ENCODE measurements at places on chromosomes 6 and 20.

DNA sequence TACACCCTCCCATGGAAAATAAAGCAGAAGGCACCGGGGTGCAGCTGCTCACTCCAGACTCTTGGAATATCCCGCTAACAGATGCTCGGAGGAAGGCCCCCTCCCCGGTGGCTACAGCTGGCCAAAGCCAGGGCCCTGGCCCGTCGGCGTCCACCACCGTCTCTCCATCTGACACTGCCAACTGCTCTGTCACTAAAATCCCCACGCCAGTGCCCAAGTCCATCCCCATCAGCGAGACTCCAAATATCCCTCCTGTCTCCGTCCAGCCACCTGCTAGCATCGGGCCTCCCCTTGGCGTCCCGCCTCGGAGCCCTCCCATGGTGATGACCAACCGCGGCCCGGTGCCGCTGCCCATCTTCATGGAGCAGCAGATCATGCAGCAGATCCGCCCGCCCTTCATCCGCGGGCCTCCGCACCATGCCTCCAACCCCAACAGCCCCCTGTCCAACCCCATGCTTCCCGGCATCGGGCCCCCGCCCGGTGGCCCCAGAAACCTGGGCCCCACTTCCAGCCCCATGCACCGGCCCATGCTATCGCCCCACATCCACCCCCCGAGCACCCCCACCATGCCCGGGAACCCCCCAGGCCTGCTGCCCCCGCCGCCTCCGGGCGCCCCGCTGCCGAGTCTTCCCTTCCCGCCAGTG is 143.9 kb downstream of the SOBP start:
- DNase-seq: no peak

- DNase-seq: no peak
Measured at GRCh38 chr20:7980332-7981046, 39.1 kb downstream of the TMX4 start.

DNA sequence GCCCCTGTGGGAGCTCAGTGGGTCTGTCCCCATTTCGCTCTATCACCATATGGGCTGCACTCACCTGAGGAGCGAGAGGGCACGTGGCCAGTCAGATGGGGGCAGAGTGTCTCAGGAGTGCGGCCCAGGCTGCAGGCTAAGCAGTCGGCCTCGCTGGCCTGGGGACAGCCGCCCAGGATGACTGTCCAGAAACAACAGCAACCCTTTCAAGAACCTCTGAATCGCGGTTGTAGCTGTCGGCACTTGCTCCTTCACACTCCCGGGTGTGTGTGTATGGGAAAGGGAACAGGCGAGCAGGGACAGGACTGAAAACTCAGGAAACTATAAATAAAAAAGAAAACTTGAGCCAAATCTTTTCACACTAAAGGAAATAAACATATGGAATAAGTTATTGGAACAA is 63.1 kb downstream of the TFAP2A start:
- DNase-seq: no peak

DNA sequence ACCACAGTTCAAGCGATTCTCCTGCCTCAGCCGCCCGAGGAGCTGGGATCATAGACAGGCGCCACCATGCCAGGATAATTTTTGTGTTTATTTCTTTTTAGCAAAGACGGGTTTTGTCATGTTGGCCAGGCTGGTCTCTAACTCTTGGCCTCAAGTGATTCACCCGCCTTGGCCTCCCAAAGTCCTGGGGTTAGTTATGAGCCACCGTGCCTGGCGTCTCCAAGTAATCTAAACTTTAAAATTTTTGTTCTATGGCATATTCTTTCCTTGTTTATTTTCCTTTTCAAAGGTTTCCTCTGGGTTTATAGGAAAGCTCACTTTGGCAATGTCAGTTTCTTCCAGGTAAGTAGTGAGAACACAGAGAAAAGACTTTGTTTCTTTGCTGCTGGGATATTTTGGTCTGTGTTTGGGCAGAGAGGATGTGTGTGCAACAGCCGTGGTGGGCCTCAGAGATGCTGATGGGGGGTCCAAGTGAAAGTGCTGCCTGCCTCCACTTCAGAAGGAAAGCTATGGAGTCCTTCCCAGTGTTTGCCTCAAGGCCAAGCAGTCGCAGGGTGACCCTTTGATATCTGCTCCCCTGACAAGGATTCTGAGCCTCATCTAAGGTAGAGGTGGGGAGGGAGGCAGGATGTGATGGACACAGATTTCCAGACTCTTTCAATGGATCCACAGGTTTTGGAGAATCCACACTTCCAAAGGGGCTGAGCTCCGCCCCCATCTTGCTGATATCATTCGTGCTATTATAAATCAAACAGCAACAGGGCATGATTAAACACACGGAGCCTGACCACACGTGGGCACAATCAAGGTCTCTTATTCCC is 2.3 kb downstream of the LRP11 start:
- DNase-seq: no peak

DNA sequence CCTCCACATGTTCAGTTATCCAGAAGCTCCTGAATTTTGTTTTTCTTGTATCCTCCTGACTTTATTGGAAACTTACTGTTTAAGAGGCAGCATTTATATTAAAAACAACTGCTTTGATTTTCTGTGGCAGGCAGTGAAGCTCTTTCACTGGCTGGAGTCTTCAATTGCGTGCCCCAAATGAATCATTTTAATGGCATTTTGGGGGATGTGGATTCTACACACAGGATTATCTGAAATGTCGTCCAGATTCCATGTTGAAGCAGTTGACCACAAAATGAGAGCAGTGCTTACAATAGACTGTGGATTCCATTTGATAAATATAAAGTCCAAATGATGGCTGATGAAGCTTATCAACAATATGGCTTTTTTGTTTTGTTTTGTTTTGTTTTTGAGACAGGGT is 41.0 kb upstream of the HIVEP1 start:
- DNase-seq: no peak

- no peak for DNase-seq
Measured at GRCh38 chr6:40882323-40882997, 156.6 kb downstream of the UNC5CL start.

- DNase-seq: no peak
Measured at GRCh38 chr20:59046862-59047261, 4.3 kb upstream of the PRELID3B start.

DNA sequence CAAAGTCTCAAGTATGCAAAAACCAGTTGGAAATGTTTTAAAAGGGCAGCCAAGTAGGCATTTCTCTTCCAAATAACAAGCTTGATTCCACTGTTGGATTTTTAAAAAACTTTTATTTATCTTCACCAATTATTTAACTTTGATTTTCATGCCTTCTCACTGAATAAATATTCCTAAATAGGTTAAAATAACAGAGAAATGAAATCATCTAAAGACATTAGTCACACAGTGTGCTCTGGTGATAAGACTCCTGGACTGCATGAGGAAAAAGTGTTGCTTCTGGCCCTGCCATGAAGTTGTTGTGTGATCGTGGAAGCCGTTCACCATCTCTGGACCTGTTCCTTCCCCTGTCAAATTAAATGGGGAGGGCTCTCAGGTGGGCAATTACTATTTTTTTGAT is 33.8 kb upstream of the IGF2R start:
- no peak for DNase-seq

GRCh38 chr20:62665826-62666735 is 23.8 kb downstream of the SLCO4A1 start:
- DNase-seq: no peak

GRCh38 chr6:119395192-119395591 is 45.6 kb upstream of the MAN1A1 start:
- no peak for DNase-seq

- DNase-seq: no peak
Measured at GRCh38 chr6:47724300-47724699, 25.9 kb downstream of the ADGRF4 start.

DNA sequence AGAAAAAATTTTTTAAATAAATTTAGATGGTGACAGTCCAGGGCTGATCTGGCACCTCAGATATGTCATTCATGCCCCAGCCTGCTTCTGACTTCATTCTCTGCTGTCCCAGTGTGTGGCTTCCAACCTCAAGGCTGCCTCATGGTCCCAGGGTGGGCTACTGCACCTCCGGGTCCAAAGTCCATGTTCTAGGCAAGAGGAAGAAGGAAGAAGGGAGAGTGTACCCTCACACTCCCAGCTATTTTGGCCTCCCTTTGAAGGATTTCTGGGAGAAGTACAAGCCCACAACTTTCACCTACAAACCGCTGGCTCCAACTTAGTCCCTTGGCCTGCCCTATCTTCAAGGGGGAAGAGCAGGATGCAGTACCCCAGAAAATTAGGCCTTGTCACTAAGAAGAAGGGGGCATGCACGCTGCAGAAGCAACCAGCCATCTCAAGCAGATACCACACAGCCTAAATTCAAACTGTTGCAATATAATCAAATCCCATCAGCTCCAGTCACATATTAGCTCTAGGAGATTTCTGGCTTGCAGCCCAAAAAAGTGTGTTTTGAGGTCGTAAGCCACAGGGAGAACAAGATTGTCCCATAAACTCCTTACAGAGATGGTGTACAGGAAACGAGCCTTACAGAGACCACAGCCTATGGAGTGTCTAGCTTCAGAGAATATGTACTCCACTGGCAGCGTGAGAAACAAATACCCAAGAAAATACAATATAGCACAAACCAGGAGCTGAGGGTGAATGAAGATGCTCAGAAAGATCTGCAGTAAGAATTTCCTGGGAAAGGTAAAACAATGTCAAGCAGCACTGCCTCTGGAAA is 906 bp upstream of the BTN3A2 start:
- DNase-seq: no peak

- peak; percentile 2 for DNase-seq
Measured at GRCh38 chr20:47220161-47220582, 136.3 kb downstream of the ZMYND8 start.

DNA sequence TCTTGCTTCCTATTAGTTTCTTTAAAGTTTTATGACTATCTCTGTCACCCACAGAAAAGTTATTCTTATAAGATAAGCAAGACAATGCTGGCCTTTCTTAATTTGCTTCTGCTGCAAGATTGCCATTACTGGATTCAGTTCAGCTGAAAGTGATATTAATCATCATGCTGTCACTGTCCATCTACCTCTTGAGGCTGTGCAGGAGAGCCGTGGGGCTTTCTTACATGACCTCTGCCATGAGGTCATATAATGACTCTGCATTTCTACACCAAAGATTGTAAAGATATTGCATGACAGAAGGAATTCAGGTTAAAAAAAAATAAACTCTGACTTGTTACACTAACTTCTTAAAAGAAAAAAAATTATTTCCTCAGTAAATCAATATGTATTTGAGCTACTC is 106.9 kb downstream of the TRDN start:
- no peak for DNase-seq

GRCh38 chr20:16699293-16699692 is 30.5 kb upstream of the SNRPB2 start:
- no peak for DNase-seq

- DNase-seq: no peak
Measured at GRCh38 chr6:37007340-37008043, 2.0 kb downstream of the FGD2 start.

GRCh38 chr20:1001911-1002681 is at the start of gene RSPO4:
Gene RSPO4, minus strand, starts transcription at chr20:1002311. Its CDS starts 147 bp downstream, at chr20:1002164.
- no peak for DNase-seq

- DNase-seq: no peak
Measured at GRCh38 chr6:152587473-152587872, 49.7 kb downstream of the SYNE1 start.

DNA sequence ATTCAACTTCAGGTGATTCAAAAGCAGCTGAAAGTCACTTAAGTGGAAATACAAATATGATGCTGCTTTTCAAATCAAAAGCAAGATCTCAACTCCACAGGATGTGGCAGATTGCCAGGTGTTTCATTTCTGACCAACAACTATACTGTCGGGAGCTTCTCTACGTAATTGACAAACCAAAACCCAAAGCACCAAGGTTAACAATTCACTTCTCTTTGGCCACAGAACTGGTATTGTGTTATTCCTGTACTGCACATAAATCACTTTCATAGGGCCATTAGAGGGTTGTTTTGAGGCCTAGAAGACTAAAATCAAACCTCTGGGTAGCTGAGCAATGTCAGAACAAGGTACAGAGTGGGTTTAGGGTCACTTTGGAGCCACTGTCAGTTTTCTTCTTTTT is 169.7 kb downstream of the HAO1 start:
- no peak for DNase-seq

GRCh38 chr6:44456966-44457292 is 69.4 kb downstream of the CDC5L start:
- no peak for DNase-seq

- DNase-seq: no peak
Measured at GRCh38 chr6:64776359-64776758, 930.7 kb downstream of the EYS start.

- DNase-seq: no peak
Measured at GRCh38 chr20:60749804-60750602, 502.1 kb upstream of the CDH4 start.

DNA sequence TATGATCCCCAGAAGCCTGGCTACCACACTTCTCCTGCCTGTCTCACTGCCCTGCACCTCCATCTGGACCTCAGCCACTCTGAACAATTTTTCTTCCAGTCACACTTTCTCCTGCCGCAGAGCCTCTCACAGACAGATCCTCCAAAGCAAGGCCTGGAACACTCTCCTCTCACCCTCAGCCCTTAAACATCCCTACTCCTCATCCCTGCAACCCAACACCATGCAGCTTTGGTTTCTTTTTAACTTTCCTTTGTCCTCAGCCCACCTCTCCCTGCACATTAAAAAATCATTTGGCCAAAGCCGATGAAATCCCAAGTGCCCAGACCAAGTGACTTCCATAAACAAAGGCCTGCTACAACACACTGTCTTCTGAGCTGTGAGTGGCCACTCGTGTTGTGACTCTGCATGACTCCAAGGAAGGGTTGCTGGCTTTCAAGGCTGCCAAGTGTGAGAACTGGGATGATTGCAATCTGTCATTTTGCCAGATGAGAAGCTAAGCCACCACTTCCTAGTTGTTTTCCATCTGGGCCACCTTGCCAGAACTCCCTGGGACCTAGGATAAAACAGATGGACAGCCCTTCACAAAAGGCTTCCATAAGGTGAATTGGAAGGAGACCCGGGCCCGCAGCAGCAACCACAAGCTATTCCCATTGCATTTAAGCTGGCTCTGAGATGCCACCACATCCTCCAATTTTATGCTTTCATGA is 144.4 kb upstream of the SSTR4 start:
- no peak for DNase-seq

DNA sequence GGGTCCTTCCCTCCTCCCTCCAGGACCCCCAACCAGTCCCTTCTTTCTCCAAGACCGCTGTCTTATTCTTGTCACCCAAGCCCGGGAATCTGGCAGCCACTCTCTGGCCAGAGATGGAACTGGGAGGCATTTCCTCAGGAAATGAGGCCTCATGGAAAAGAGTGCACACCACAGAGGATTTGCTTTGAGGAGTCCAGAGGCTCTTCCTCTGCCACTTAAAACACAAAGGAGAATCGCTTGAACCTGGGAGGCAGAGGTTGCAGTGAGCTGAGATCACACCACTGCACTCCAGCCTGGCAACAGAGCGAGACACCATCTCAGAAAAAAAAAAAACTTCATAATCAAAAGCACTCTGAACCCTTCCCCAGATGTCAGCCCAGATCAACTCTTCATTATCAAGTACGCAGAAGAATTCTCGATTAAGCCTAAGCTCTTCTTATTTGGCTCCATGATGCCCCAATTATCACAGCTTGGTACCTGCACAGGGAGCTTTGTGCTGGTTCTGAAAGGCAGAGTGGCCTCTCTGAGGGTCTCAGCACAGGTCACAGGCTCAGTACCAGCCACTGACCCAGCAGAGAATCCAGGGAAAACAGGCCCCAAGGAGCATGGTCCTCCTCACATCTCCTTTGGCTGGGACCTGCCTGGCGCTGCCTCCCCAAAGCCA is 82.9 kb upstream of the MAFB start:
- no peak for DNase-seq

Measured in stimulated activated CD8-positive, alpha-beta memory T cell treated with anti-CD3 and anti-CD28 coated beads, Interleukin-4, amount 100 ng/mL, for 1 hour (primary cell).